ENCODE measurements at places on chromosomes 5 and 9.
A peak's percentile ranks its signal among the peaks of the same experiment; 100 is the strongest.

DNA sequence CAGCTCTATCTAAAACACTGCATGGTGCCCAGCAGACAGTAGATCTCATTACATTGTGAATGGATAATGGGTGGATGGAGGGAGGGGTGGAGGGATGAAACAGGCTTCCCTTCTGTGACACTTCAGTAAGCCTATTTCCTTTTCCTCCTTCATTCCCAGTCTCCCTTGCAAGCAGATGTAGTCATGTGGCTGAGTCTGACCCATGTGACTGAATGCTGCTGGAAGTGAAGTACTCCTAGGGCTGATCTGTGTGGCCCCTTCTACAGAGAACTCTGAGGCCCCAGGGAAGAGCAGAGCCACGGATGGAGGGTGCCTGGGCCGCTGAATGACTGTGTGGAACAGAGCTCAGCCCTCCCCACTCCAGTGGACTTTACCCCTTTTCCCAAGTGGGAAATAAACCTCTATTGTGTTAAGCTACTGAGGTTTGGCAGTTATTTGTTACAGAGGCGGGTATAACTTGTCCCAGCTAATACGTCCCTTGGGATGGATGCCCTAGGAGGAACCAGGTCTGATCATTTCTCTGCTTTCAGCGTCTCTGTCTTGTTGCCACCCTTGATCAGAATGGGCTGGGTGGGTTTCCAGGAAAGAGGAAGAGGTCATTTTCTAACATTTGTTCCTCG, 176.1 kb upstream of the MVB12B start:
- DNase-seq, result no peak

DNA sequence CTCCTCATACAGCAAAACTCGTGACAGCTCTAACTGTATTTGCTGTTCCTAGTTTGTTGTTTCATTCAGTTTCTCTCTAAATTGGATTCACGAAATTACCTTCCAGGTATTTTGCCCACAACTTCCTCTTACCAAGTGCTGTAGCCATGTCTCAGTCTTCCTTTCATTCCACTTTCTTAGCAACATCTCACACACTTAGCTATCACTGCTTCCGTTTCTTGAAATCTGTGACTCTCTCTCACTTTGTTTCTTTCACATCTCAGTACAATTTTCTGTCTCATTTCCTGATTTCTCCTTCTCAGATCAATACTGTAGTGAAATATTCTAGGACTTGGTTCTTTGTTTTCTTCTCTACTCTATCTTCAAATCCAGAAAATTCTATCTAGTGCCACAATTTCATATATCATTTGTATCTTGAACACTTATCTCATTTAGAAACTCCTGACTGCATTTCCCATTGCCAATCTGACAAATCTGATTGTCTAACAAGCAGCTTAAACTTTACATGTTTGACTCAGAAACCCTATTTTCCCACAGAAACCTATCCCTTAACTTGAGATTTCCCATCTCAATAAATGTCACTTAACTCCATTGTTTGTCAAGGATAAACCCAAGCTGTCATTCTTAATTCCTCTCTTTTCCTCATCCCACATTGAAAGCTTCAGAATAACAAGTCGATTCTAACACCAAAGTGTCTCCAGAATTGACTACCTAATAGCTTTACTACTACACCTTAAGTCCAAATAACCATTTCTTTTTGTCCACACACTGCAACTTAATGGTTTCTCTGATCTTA, 303.1 kb downstream of the CDH12 start:
- no peak for DNase-seq

DNA sequence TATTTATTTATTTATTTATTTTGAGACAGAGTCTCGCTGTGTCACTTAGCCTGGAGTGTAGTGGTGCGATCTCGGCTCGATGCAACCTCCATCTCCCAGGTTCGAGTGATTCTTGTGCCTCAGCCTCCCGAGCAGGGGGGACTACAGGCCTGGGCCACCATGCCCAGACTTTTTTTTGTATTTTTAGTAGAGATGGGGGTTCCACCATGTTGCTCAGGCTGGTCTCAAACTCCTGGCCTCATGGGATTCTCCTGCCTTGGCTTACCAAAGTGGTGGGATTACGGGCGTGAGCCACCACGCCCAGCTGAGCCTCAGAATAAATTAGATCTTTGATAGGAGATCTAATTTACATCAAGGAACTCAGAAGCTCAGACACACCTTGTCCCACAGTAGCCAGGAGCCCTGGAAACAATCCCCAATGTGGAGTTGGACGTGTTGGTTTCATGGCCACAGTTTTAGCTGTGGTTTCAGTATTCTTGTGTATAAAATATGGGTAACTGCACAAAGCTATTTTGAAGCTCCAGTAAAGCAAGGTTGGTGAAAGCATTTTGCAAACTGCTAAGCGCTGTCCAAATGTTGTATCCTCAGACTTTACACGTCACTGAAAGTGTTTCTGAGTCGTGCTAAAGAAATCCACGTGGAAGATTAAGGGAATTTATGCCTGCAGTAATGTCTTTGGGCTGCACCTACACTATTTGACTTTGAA, 3.0 kb upstream of the HNRNPAB start:
- DNase-seq, result no peak

DNA sequence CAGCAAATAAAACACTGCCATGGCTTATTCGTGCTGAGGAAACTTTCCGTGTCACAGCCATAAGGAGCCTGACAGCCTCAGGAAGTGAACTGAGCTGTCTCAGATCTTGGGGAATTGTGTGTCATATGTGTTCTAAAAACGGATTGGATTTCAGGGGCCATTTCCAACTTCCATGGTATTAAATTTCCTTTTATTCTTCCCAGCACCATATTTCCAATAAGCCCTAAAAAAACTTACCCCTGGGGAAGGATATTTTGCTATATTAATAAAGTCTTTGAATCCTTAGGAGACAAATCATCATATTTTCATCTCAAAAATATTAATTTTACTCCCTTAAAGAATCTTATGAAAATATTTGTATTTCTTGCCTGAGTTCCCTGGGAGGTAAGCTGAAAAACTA, 93.9 kb downstream of the LHFPL2 start:
- no peak for DNase-seq

GRCh38 chr5:142814122-142814521, 43.9 kb downstream of the ARHGAP26 start:
- DNase-seq, result no peak

GRCh38 chr9:4666042-4666699, at the start of gene SPATA6L:
Gene SPATA6L, minus strand, starts transcription at chr9:4666480. Its CDS starts 230 bp downstream, at chr9:4666250.
- peak; percentile 10 for DNase-seq

DNA sequence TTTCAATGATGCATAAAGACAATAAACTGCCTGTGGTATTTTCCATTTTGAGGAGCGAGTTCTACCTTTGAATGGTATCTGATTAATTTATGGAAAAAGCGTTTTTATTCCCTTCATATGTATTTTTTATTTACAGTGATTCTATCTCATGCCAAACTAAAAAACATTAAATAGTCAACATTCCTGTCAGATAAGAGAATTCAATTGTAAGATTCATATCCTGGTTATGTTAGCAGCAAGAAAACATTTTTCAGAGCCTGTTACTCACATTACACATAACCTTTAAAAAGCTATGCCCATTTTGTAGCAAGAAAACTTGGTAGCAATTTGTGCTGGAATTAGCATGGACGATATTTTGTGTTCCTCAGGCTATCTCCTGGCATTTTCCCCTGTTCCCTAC, 55.1 kb upstream of the PRLR start:
- no peak for DNase-seq

DNA sequence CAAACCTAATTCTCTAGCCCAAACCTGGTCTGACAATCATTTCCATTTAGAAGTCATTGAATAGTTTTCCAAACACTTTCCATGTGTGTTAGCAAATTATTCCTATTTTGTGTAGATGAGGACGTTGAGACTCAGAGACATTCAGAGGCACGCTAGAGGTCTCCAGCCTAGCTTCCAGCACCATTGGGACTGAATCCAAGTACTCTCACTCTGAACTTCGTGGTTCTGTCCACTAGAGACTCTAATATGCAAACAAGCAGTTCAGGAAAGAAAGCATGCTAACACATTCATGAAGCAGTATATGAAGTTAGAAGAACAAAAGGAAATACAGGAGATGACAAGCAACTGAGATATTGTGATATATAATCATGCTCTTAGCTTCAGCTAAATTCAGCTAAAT, 354.8 kb downstream of the NTRK2 start:
- DNase-seq, result no peak

DNA sequence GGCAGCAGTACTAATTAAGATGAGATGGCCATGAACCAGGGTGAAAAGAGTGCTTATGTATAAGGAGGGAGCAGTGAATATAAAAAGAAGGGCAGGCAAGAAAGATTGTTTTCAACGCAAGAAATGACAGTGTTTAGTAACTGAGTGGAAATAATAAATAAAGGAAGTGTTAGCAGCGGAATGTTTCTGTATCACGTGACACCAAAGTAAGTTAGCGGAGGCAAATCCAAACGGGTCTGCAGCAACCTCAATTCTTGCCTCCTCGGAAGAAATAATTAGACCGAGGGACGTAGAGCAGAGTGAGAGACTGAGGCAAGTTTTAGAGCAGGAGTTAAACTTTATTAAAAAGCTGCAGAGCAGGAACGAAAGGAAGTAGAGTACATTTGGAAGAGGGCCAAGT, 15.4 kb upstream of the GAS1 start:
- no peak for DNase-seq

DNA sequence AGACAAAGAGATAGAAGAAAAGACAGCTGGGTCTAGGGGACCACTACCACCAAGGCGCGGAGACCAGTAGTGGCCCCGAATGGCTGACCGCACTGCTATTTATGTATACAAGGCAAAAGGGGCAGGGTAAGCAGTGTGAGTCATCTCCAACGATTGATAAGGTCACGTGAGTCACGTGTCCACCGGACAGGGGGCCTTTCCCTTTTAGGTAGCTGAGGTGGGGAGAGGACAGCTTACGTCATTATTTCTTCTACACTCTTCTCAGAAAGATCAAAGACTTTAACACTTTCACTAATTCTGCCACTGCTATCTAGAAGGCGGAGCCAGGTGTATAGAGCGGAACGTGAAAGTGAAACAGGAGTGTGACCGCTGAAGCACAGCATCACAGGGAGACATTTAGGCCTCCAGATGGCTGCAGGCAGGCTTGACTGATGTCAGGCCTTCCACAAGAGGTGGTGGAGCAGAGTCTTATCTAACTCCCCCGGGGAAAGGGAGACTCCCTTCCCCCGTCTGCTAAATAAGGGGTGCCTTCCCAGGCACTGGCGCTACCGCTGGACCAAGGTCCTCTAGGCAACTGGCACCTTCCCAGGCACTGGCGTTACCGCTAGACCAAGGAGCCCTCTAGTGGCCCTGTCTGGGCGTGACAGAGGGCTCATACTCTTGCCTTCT, 6.1 kb upstream of the PRR16 start:
- peak; percentile 36 for DNase-seq

GRCh38 chr9:37155601-37156000, 35.2 kb downstream of the ZCCHC7 start:
- no peak for DNase-seq

- DNase-seq, result no peak
These were observed 2.4 kb downstream of the POLR3G start for GRCh38 chr5:90477073-90477472.

DNA sequence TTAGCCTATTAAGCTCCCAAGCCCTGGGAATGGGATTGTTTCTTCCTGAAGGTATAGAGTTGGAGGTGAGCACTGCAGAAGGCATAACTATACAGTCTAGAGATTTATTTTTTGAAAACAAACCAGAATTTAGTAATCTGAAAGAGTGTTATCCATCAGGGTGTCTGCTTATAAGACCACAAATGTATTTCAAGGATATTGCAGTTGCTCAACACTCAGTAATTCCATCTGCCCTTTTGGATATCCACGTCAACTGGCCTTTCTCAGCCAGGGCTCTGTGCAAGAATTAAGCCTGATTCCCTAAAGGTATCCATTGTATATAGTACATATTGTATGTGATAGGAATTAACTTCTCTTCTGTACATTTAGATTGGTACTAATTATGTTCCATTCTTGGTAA, 15.0 kb upstream of the IL31RA start:
- DNase-seq, result no peak

GRCh38 chr9:14554886-14555285, 138.3 kb downstream of the ZDHHC21 start:
- no peak for DNase-seq

- DNase-seq, result no peak
These were observed 547.3 kb downstream of the CDK5RAP2 start for GRCh38 chr9:120032639-120033038.

DNA sequence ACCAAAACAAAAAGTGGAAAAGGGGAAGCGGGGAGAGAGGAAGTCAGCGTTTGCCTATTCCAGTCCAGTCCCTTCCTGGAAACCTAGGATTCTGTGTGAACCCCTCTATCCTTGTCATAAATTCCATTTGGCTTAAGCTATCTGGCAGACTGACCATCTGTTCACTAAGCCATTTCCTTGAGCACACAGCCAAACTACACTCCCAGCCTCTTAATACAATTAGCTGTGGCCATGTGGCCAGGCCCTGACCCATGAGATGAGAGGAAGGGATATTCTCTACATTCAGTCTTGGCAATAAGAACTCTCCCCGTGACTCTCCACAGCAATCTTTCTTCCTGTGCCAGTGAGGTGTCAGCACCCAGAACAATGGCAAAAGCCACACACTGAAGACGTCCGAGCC, 424.8 kb downstream of the TLE1 start:
- no peak for DNase-seq

DNA sequence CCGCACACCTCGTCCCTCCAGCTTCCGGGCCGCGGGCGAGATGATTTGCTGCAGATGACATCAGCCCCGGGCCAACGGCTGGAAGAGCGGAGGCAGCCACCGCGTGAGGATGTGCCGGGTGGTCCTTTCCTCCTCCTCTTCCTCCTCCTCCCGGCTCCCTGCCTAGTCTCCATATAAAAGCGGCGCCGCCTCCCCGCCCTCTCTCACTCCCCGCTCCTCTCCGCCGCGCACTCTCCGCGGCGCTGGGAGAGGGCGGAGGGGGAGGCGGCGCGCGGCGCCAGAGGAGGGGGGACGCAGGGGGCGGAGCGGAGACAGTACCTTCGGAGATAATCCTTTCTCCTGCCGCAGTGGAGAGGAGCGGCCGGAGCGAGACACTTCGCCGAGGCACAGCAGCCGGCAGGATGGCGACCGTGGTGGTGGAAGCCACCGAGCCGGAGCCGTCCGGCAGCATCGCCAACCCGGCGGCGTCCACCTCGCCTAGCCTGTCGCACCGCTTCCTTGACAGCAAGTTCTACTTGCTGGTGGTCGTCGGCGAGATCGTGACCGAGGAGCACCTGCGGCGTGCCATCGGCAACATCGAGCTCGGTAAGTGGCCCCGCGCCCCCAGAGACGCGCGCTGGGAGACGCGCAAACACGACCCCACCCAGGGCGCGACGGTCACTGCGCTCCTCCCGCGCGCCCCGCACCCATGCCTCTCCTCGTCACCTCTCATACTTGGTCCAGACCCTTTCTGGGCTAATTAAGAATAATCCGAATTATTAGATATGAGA, at the start of gene MAP1B:
Gene MAP1B (plus strand): TSS at position 345 of the 770 bp plus-strand sequence. CDS start 57 bp downstream, at position 402.
- peak; percentile 17 for DNase-seq

GRCh38 chr9:132472199-132472598, 62.2 kb downstream of the CFAP77 start:
- no peak for DNase-seq

GRCh38 chr5:124678468-124678867, 68.0 kb downstream of the ZNF608 start:
- DNase-seq, result no peak

DNA sequence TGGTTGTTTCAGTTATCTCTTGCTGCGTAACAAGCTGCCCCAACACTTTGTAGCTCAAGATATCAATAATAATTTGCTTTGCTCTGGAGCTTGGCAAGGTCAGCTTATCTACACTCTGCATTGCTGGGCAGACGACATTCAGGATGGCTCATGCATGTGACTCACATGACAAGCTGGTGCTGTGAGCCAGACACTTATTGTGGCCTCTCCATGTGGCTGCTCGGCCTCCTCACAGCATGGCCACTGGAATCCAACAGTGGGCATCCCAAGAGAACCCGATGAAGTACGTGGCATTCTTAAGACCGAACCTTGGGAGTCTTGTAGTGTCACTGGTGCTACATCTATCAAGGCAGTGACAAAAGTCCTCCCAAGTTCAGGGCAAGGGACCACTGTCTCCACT, 94.2 kb upstream of the MVB12B start:
- DNase-seq, result no peak
